ENCODE measurements at places on chromosomes 11 and 22. TPM values are rescaled to one million over a fixed set of nuclear protein-coding genes. Genes with fewer than 3 reads are reported as not detected.

- no peak for DNase-seq
Observed at GRCh38 chr22:20647586-20648305, 126.2 kb upstream of the SERPIND1 start.

GRCh38 chr22:36573815-36574363 lies 44.9 kb upstream of the EIF3D start:
- no peak for DNase-seq

The MUC5B gene
- not detected for total RNA-seq

- DNase-seq, result no peak
Observed at GRCh38 chr22:38732251-38732815, 23.5 kb downstream of the SUN2 start.

DNA sequence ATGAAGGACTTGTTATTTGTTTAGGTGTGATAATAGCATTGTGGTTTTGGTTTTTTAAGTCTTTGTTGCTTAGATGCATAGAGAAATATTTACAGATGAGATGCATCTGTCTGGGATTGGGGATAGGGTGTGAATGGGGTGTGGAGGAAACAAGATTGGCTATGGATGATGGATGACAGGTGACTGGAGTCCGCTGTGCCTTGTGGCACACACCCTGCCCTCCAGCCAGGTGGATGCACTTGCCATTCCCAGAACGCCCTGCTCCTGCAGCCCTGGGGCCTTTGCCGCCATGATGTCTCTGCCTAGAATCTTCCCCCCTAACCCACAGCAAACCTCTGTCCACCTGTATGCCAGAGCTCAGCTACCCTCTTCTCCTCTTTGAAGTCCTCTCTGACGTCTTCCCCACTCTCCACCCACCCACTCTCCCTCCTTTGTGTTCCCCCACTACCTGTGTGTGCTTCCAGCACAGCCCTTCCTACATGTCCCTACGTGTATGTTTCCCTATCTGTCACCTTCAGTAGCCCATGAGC lies 54.7 kb downstream of the WNT11 start:
- DNase-seq, result no peak

DNA sequence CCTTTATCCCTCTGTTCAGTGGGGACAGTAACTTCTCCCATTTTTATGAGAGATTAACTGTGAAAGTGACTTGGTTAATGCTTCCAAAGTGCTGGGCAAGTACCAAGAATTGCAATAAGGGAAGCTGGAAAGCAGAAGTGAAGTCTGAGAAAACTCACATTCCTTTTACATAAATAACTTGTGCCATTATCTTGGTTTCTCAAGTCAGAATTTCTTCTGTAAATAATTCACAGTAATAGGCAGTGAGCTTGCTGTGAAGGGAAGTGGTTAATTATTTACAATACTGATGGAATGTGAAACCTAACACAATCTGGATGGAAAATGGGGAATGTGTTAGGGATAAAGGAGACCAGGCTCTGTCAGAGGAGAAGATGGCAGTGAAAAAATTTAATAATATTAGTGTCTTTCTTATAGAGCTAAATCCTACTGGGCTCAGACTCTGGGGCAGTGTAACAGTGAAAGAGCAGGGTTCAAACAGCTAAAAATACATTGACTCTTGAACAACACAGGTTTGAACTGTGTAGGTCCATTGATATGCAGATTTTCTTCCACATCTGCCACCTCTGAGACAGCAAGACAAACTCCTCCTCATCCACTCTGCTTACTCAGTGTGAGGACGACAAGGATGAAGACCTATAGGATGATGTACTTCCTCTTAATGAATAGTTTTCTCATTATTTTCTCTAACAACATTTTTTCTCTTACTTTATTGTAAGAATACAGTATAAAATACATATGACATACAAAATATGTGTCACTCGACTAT lies 251.5 kb upstream of the ISX start:
- DNase-seq, result no peak

GRCh38 chr11:101401245-101401644 lies 182.6 kb downstream of the TRPC6 start:
- peak; percentile 53 for DNase-seq

The SCN4B gene
- 0.18 TPM for total RNA-seq

The OR2AG2 gene
- 0.28 TPM for total RNA-seq

GRCh38 chr11:115503083-115503885 lies 931 bp downstream of the CADM1 start:
- peak; percentile 71 for DNase-seq

The OR8A1 gene
- total RNA-seq, result not detected

The TIMP3 gene
- total RNA-seq, result 98.8 TPM

The TREH gene
- total RNA-seq, result not detected
